ENCODE measurements at places on chromosomes 11 and 22.

GRCh38 chr22:37245740-37246139 is 1.7 kb upstream of the RAC2 start:
- no peak for DNase-seq

DNA sequence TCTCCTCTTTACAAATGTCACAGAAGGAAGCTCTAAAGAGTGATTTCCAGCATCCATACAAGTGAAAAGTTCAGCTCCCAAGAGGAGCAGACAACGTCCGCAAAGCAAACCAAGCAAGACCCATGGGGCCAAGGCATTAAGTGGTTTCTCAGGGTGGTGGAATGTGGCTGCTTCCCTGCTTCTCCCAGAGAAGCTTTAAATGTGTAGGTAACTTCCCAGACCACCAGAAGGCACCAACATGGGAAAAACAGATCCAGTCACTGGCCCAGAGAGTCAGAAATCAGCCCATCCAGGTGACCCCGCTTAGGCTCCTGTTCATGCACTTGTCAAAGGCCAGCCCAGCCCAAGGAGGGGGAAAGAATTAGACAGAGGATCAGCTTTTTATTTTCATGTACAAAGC is 13.3 kb upstream of the PHF21A start:
- DNase-seq: no peak

- DNase-seq: peak; percentile 30
Observed at GRCh38 chr11:122229078-122229477, 113.1 kb upstream of the BLID start.

DNA sequence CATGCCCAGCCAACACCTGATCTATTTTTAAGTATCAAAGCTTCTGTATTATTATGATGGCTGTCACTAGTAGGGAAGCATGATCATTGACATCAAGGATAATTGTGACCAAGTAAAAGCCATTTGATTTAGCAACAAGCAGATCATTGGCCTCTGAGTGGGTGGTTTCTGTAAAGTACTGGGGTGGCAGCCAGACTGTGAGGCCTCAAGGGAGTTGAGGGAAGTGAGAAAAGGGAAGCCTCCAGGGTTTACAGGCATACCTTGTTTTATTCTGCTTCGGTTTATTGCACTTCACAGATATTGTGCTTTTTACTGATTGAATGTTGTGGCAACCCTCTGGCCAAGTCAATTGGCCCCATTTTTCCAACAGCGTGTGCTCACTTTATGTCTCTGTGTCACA is 60.1 kb downstream of the PRR5L start:
- peak; percentile 31 for DNase-seq
